Renal cortex interstitium (tissue), 15 donors: ENCODE measurements at places on chromosomes 2 and 18. TPM values are rescaled to one million over a fixed set of nuclear protein-coding genes. Genes with fewer than 3 reads are reported as not detected.

GRCh38 chr2:225526760-225527390, 127.4 kb downstream of the NYAP2 start:
- DNase-seq, result no peak

The TMEM37 gene
- polyA plus RNA-seq, result 72.9 TPM

DNA sequence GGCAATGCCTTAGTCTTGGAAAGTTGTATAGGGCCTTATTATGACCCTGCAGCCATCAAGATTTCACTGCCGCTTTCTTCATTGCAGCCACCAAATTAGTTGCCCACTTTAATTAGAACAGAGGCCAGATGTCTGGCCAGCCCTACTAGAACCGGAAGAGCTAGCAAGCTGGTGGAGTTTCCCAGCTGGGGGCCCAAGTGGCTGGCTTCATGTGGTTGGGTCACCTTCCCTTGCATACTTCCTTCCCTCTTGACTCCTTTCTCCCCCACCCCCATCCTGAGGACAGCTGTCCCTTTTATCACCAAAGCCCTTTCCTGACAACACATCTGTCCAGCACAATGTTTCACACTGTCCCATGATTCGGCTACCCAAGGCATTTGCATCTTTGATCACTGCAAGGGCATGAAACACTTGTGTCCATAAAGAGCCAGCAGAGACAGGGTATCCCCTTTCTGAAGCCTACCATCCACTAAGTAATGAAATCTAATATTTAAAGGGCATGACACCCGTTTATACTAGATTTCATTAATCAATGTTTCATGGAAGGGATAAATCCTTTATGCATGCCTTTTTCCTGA, 187.2 kb downstream of the BCL11A start:
- no peak for DNase-seq

The C1QL2 gene
- not detected for polyA plus RNA-seq

GRCh38 chr18:9914334-9914583, 443 bp downstream of the VAPA start:
- DNase-seq, result no peak

DNA sequence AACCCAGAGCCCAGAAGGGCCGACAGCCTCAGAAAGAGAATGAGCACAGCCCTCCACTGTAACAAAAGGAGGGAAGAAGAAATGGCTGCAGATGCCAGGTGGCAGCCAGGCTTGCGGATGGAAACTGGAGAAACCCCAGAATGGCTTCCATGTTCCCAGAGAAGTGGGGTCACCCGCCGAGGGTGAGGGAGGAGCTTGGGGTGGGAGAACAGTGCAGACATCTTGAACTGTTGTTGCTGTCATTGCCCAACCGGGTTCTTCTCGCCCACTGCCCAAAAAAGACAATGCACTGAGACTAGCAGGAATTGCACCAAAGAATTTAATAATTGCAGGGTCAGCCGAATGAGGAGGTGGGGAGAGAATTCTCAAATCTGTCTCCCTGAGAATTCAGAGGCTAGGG, 223.2 kb upstream of the RAB6C start:
- no peak for DNase-seq

DNA sequence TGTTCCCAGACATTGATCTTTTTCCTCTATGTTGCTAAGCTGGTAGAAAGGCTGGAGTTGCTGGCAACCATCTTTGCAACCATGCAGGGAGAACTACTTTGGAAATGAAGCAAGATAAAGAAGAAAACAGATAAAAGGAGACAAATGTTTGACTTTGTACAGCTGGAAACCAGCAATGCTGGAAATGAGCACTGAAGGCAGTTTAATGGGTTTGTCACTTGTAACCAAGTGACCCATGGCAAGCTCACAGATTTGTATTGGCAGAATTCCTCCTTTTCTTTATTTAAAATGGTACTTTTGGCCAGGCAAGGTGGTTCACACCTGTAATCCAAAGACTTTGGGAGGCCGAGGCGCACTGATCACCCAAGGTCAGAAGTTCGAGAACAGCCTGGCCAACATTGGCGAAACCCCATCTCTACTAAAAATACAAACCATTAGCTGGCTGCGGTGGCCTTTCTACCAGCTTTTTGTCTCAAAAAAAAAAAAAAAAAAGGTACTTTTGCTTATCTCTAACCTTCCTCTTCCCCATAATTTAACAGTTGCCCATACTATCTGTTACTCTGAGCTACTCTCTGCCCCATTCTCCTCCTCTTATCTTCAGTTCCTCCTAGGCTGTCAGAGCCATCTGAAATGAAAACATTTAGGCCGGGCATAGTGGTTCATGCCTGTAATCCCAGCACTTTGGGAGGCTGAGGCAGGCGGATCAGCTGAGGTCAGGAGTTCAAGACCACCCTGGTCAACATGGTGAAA, 2.0 kb upstream of the BOLA3 start:
- no peak for DNase-seq

The ABCG5 gene
- 0.44 TPM for polyA plus RNA-seq

- DNase-seq, result no peak
These were observed 20.1 kb upstream of the ID2 start for GRCh38 chr2:8661736-8662135.

DNA sequence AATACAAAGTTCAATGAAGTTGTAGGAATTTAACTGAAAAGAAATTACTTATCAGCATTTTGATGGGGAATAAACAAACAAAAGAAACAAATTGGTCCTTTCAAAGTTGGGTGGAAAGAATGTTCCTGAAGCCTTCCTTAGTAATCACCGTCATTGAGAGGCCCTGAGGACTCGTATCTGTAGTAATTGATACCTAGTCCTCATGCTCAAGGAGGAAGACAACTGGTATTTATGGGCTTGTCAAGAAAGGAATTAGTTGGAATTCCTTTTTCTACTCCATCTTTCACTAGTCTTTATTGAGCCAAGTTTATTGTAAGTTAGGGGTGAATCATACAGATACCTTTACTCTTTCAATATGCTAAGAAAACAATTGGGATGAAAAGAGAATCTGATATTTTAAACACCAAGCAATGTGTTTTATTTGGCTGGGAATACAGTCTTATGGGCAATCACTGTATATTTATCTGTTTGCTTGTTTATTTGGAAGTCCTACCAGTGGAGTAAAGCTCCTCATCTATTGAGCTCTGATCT, 324.8 kb downstream of the ARHGAP15 start:
- no peak for DNase-seq

DNA sequence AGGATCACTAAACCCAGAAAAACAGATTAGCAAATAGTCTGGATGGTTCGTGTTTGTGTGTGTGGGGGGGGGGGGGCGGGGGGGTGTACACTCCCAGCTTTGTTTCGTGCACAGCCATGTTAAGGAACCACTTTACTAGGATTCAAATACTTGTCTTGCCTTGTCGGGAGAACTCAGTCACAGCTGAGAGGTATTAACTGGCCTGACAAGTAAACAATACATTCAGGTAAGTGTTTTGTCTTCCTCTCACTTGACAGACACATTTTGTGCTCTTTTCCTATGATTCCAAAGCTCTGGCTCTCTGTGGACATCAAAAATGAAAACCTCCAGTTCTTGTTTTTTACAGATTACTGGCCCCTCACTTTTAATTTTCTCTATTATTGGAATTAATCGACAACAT, 173.5 kb downstream of the LRP1B start:
- no peak for DNase-seq

The ZAP70 gene
- polyA plus RNA-seq, result 2.4 TPM

DNA sequence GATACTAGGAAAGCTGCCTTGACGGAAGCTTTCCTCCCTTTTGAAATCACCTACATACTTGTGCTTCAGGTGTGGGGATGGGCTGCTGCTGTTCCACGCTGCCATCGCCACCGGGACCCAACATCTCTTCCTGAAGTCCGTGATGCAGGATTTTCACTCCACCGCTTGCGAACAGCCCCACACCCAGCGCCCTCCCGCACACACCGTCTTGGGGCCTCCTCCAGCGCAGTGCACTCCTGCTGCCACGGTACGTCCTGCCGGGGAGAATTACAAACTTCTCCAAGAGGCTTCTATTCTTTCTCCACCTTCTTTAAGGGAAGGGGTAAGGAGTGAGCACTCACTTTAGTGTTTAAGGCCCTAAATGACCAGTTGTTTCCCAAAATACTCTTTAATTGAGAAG, 58.2 kb downstream of the HRH4 start:
- no peak for DNase-seq

DNA sequence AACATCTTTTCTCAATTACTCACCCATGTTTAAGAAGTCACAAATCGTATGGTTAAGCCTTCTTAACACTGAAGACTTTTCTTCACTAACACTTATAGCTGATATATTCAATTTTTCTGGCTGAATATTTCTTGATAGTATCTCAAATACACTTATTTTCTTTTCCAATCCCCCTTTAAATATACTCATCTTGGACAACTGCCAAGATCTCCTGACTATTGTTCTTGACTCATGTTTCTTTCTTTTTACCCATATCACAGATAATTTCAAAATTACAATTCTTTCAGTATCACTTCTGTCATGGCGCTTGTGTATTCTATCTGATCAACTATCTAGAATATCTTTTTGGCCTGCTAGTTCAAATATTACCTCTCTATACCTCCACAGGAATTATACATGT, 954.3 kb upstream of the ACVR2A start:
- no peak for DNase-seq

- no peak for DNase-seq
These were observed 1563.1 kb downstream of the LRP1B start for GRCh38 chr2:140567734-140568133.

The GPC1 gene
- polyA plus RNA-seq, result 26.8 TPM

The TYMS gene
- polyA plus RNA-seq, result 155 TPM

DNA sequence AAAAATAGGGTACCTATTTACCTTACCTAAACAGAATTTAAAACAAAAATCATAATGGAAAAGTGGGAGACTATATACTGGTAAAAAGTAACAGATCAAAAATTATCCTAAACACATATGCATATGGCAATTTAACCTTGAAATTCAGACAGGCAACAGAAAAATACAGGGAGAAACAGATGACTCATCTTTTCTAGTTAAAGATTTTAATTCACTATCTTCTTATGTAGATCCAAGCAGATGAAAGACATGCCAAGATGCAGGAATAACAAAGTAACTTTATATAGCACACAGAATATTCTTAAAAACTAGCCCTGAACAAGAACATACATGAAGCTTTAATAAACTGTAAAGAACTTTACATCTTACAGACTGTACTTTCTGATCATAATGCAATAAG, 30.9 kb downstream of the PRPF40A start:
- DNase-seq, result no peak

GRCh38 chr2:133326652-133327397, 241.4 kb downstream of the NCKAP5 start:
- DNase-seq, result no peak

The HOXD10 gene
- polyA plus RNA-seq, result 188 TPM

The MAPK4 gene
- 9.7 TPM for polyA plus RNA-seq

The CDH19 gene
- 0.18 TPM for polyA plus RNA-seq

GRCh38 chr2:54103454-54104314, 11.7 kb upstream of the ACYP2 start:
- no peak for DNase-seq

The DSG4 gene
- polyA plus RNA-seq, result not detected

- DNase-seq, result no peak
These were observed 262.2 kb upstream of the KLHL29 start for GRCh38 chr2:23122681-23123215.

- no peak for DNase-seq
These were observed 74.0 kb downstream of the MCFD2 start for GRCh38 chr2:46841621-46842020.

DNA sequence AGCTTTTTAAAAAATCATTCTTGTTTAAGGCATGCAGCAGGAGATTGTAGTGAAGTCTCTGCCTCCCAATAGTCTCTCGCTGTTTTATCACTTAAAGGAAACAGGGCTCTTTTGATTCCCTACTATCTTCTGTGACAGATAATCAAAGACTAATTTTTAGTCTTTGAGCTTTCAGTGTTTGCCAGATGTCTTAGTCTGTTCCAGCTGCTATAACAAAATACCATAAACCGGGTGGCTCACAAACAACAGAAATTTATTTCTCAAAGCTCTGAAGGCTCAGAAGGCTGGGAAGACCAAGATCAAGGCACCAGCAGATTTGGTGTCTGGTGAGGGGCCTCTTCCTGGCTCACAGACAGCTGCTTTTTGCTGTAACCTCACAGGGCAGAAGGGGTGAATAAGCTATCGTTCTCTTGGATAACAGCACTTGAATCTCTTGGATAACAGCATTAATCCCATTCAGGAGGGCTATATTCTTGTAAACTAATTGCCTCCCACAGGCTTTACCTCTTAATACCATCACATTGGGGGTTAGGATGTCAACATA, 37.8 kb upstream of the STAT4 start:
- no peak for DNase-seq

DNA sequence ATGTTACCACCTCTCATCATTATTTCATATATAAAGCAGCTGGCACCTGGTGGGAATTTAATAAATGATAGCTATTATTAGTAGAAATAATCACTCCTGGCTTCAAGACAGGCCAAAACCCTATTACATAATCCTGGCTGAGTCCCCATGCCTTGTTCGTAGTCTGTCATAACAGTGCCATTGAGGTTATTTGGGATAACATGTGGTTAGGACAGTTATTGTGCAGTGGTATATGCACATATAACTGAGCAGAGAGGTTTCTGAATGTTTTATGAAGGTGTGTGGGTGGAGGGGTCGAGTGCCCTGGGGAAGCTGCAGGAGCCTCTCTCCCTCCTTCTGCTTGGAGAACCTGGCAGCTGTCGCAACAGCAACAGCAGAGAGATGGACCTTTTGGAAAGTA, 162.4 kb upstream of the NABP1 start:
- no peak for DNase-seq

The ALPP gene
- not detected for polyA plus RNA-seq

DNA sequence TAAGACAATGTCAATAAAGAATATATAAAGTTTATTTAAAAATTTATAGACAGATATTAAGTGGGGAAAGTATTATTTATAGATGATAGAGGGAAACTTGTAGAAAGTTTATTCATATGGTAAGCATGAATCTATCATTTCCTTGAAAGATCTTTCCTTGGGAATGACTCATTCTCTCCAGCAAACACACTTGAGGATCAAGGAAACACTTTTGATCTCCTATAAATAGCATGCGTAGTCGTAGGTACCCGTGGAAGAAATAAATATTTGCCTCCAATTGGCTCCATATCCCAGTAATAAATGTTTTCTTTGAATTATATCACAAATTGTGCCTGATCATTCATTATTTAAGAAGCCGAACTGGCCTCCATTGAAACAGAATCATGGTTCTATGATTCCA, 483.4 kb downstream of the RNF144A start:
- no peak for DNase-seq

DNA sequence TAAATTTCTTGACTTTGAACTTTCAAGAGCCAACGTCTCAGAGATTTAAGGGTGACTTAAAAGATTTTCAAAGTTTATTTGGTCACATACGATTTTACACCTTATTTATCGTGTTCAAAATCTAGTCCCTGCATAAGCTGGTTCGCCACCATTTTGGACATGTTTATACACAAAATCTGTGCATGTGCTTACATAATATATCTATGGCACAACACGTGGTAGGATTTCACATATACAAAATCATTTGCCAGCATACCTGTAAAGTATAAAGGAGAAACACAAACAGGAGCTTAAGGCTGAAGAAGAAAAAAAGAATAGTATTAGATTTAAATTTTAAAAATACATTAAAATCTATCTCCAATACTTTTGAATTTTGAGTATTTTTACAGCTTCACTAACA, 190.0 kb upstream of the KYNU start:
- no peak for DNase-seq

The CXCR4 gene
- polyA plus RNA-seq, result 45.7 TPM

GRCh38 chr2:7744827-7745226, 827.6 kb downstream of the RNF144A start:
- no peak for DNase-seq

The KCNG3 gene
- polyA plus RNA-seq, result 0.84 TPM

GRCh38 chr2:166628478-166629136, 134.6 kb upstream of the SCN7A start:
- no peak for DNase-seq

- no peak for DNase-seq
These were observed 38.3 kb upstream of the ASB18 start for GRCh38 chr2:236302555-236302954.

The GPR45 gene
- not detected for polyA plus RNA-seq
